ENCODE measurements at places on chromosomes 5 and 9.
A peak's percentile ranks its signal among the peaks of the same experiment; 100 is the strongest.

- no peak for DNase-seq
Measured at GRCh38 chr9:14538526-14538925, 154.7 kb downstream of the ZDHHC21 start.

DNA sequence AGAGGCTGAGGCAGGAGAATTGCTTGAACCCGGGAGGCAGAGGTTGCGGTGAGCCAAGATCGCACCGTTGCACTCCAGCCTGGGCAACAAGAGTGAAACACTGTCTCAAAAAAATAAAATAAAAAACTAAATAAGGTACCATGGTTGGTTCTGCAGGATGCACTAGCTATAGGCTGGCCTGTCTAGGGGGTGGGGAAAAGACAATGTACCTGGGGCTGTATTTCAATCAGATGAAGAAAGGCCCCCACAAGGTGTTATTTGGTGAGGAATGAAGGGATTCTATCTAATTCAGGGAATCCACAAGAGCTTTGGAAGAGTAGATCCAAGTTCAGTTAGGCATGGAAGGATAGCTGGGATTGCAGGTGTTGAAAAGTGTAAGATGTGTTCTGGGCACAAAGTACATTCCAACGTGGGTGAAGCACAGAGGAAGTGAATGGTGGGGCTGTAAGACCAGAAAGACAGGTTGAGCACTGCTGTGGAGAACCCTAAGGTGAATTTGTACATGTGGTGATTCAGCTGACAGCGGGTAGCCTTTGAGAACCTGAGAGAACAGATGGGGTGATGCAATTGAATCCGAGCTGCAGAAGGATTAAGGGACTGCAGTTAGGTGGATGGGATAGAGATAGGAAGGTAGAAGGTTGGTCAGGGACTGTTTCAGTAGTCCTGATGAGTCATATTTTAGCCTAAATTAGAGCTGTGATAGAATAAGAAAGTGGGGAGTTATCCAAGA is 71.8 kb downstream of the CAST start:
- DNase-seq = no peak

GRCh38 chr5:96329289-96329688 is 103.8 kb downstream of the PCSK1 start:
- DNase-seq = no peak

- no peak for DNase-seq
Measured at GRCh38 chr9:99199938-99200539, 21.7 kb downstream of the ALG2 start.

DNA sequence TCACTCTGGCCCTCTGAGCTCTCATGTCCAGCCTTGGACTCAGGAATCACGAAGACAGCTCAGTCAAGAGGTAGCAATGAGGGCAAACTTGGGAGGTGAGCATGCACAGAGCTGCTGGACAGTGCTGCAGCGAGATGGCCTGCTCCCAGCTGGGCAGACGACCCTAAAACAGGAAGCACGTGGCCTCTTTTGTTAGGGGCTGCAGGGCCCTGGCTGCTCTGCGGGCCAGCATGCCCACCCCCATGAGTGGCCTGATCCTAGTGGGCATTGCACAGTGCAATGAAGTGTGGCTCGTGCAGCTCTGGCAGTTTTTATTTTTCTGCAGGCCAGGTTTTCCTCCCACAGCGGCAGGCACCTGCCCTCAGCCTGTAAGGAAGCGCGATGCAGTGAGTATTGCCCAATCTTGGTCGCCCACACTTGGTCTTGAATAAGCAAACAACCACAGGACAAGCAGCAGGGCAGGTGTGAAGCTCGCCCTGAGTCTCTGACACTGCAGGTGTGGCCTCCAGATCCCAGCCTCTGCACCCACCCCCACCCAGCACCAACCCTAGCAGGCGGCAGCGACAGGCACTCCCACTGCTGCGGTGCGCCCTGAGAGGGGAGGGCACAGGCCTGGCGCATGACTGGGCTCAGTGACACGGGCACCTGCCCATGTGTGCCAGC is 60.8 kb downstream of the SEMA4D start:
- peak; percentile 68 for DNase-seq

- DNase-seq = no peak
Measured at GRCh38 chr5:179963375-179963774, 55.7 kb upstream of the TBC1D9B start.

GRCh38 chr5:150358261-150359095 is 981 bp downstream of the TCOF1 start:
- DNase-seq = peak; percentile 26

DNA sequence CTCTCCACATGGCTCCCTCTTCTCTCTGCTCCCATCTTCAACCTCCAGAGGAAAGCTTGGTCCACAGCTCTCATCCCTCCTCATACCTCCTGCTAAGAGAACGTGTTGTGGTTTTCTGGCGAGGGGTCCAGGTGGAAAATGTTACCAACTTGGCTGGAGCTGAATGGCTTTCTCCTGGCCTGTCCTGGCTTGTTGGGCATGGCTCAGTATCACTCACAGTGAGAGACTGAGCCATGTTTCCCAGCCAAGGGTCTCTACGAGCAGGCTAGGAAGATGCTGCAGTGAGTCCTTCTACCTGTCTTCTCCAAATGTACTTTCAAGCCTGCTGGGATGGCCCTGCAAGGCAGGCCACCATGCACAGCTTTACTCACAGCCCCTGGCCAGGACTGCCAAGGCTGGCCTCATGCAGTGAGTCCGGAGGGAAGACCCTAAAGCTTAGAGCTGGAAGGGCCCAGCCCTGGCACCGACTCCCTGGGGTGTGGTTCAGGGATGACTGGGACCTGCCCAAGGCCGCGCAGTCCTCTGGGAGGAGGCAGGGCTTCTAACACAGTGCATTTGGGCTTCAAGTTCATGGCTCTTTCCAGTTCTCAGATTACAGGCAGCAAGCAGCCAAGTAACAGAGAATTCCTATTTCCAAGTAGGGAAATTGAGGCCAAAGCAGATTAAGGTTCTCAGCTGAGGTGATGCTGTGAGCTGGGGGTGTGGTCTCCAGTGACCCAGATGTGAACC is 59.5 kb downstream of the COL27A1 start:
- no peak for DNase-seq

GRCh38 chr5:95365302-95366095 is 25.7 kb upstream of the FAM81B start:
- no peak for DNase-seq

- no peak for DNase-seq
Measured at GRCh38 chr5:36667824-36668223, 61.4 kb downstream of the SLC1A3 start.

- DNase-seq = no peak
Measured at GRCh38 chr5:124599028-124599973, 147.1 kb downstream of the ZNF608 start.

DNA sequence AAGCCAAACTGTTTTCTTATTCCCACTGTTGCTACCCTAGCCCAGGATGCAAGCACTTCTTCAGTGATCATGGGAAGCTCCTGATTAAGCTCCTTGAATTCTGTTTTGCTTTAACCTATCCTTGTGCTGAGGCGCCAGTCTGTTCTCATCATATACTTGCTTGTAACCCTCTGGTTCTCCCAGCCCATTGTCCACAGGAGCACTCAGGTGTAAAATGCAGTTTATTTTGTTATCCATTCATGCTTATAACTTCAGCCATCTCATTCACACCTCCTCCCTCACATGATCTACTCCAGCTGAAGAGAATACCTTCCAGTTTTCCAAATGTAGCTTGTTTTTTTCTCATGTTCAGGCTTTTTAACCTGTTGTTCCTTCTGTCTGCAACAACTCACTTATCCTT is 402.1 kb upstream of the BRINP1 start:
- no peak for DNase-seq

DNA sequence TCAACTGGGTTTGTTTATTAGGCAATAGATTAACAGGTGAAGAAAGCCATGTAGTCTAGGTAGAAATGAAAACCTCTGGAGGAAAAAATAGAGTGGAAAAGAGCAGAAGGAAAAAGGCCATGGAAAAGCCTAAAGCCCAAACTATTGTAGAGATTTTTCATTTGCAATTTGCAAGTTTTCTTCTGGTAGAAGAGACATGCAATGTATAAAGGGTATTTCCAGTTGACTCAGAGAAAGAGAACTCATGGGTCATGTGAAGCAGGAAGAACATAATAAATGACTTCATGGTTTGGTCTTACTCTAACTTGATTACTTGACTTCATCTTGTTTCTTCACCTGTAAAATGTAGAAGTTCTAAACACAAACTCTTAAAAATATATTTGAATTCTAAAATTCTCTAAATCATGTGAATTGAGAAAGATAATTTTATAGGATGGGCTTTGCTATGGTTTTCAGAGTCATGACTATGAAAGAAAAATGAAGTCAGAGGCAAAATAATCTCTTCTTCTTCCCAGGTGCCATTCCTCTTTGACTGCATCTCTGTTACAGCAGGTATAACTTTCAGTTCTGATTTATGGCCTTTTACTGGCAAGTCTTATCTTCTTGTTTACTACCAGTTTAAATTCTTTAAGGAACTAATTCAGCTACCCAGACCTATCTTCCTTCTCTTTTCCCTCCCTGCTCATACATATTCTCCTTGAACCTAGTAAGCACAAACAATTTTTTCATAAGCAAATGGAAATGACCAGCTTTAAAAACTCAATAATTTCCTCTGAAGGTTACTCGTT is 47.7 kb upstream of the TMC1 start:
- DNase-seq = peak; percentile 70

- DNase-seq = no peak
Measured at GRCh38 chr9:14423815-14424261, 109.9 kb upstream of the NFIB start.

DNA sequence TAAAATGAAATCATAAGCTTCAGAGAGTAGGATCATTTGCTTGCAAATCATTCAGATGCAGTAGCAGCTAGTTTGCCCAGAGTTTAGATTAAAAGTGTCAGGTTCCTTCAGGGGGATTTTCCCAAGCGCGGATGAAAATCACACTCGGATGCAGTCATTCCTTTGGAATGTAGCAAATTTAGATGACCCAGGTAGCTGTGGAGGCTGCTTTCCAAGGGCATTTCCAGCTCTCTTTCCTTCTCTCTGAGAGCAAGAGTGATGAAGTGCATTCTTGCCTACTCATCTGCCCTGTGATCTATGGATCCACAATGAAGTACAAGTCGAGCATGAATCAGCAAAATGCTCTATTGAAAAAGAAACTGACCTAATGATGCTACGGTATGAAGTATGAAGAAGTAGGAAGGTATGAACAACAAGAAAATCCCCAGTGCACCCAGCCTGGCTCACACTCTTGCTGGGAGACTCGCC is 200.2 kb downstream of the PLK2 start:
- DNase-seq = no peak

- DNase-seq = no peak
Measured at GRCh38 chr9:116187570-116188170, 34.1 kb downstream of the PAPPA start.

- DNase-seq = no peak
Measured at GRCh38 chr9:135255033-135255840, 167.8 kb downstream of the OLFM1 start.

GRCh38 chr5:21049901-21050300 is 1061.9 kb upstream of the CDH18 start:
- DNase-seq = no peak

GRCh38 chr5:32275396-32275741 is 37.4 kb downstream of the MTMR12 start:
- no peak for DNase-seq

DNA sequence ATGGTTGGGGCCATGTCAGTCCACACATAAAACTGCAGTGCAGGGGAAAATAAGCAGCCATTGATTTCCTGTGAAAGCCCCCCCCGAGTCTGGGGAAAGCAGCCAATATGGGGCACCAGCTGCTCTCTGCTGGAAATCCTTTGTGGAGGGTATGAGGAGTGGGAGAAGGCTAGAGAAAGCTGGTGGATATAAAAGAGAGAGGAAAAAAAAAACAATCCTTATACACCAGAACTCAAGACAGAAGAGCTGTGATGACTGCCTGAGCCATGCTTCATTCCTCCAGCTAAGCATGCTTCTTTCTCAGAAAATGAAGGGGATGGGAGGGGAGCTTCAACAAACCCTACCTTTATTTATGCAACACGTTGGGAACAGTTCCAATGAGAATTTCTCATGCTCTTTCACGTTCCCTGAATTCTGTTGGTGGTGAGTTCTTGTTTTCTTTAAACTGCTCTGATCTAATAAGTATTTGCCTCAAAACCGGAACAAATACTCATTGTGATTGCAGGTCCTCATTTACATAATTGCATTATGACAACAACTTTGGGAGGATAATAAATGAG is 688.0 kb upstream of the SEMA6A start:
- DNase-seq = no peak

DNA sequence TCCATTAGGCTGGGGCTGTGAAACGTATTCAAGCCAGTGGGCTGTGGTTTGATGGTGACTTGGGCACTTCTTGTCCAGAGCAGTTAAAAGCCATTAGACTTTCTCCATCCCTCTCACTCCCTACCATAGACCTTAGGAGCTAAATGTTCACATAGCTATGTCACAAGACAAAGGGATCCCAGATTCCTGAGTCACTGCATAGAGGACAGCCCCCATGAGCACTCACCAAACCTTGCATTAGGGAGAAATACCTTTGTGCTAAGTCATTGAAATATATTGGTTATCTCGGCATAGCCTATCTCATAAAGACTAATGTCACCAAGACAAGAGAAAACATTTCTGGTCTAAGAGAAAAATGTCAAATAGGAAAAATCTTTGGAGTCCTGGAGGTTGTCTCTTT is 104.3 kb downstream of the TRPM6 start:
- no peak for DNase-seq

DNA sequence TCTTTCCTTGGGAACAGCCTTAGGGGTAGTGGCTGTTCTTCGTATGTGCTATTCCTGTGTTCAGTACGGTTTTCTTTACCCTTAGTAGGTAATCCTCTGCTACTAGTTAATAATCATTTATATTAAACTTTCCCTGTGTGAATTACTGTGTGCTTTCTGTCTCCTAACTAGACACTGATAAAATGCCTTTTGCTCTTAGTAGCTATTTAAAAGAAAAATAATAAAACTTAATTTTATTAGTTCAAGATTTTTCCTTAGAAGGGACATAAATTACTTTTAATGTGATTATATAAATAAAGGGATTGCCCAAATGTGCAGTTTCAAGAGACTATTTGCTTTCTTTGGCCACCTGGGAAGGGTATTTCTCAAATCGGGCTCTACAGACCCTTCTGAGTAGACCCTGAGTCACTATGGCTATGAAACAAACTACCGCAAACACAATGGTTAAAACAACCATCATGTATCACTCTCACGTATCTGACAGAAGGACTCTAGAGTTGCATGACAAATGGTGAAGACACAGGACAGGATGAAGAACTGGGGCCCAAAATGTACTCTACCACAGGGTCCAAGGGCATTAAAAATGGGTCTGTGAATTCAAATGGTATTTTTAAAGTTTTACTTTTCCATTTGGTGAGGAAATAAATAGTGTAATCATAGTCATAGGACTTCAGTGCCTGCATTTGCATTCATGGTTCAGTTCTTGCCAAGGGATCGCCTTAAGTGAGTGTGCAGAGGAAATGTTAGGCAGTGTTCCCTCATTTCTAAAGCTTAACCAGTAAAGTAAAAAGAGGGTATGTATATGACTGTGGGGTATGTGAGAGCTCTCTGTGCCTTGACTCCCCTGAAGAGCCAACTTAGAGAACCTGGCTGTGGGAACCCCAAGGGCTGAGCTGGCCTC is 97.0 kb downstream of the TSSK1B start:
- no peak for DNase-seq

DNA sequence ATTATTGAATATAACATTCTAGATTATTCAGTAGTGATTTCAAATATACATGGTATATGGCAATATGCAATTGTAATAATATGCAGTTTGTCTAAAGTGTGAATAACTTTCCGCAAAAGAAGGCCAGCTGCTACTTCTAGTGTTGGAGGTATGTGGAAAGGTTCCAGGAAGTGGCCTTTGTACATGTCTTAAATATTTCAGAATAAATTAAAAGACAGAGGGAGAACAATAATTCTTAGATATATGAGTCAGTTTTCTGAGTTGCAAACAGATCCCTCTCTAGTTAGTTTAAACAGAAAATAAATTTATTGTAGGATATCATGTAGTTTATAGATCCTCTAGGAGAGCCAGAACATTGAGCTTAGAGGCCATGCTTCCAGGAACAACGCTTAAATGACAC is 210.8 kb upstream of the ELL2 start:
- DNase-seq = no peak

All from activated CD4-positive, alpha-beta T cell treated with anti-CD3 and anti-CD28 coated beads, Interleukin-2, Interleukin-6, amounts not matched to agents 100 ng/mL and 50 ng/mL, durations not matched to agents 16 hours and 8 hours (primary cell).